ENCODE measurements at places on chromosomes 7 and 10.
A peak's percentile ranks its signal among the peaks of the same experiment; 100 is the strongest.

DNA sequence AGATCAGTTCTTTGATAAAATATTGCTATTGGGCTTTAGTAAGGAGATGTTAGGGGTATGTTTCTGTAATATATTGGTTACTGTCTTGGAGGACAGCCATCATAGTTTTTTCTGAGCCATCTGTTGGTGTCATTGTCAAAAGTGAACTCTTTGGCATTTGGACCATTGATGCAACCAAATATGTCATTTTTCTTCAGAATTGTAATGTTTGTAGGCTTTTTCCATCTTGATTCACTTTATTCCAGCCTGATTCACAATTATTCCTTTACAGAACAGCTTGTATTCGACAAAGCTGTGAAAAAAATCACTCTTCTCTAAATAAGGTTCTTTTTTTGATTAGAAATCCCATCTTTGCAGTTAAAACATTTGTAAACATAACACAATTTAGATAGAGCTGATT, 37.4 kb downstream of the SMNDC1 start:
- no peak for DNase-seq

DNA sequence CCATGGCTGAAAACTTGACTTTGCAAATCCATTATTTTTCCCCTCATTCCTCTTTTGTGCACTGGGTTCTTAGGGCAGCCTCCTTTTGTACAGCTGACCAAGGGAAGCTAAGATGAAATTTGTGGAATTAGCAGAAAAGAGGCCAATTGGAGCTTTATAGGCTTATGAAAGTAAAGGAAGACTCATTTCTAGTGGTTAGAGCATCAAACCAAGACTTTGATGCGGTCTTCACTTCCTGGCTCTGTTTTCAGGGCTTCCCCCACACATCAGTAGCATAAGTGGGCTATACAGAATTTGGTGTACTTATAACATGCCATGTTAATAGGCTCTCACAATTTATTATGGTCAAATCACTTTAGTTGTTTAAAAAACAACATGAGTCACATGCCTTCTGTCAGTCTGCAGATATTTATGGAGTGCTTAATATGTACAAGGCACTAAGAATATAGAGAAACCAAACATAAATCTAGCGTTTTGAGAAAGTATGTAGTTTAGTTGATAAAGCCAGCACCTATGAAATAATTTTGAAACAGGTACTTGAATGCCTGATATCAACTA, 5.7 kb downstream of the AUTS2 start:
- DNase-seq, result no peak

GRCh38 chr7:129635300-129636029, 23.9 kb downstream of the NRF1 start:
- DNase-seq, result peak; percentile 63

- no peak for DNase-seq
These were observed 17.9 kb upstream of the SGMS1 start for GRCh38 chr10:50641626-50642025.

Measured in DMS 273 treated with DMSO at 0.1 percent for 48 hours (cell line).